GM23248 (cell line): ENCODE measurements at places on chromosomes 6 and 20. TPM values are rescaled to one million over a fixed set of nuclear protein-coding genes. Genes with fewer than 3 reads are reported as not detected.
A peak's percentile ranks its signal among the peaks of the same experiment; 100 is the strongest.

The PIGU gene
- total RNA-seq: 12.5 and 21.6 TPM in 2 replicates

The TAGAP gene
- not detected in 2 replicates for total RNA-seq

The SLC17A9 gene
- 11.1 and 19.5 TPM in 2 replicates for total RNA-seq

The PLN gene
- not detected in 2 replicates for total RNA-seq

The TNXB gene
- total RNA-seq: 23.5 and 23.8 TPM in 2 replicates

The CLPSL1 gene
- total RNA-seq: not detected in 2 replicates

The EYS gene
- not detected in 2 replicates for total RNA-seq

The PAK5 gene
- total RNA-seq: not detected in 2 replicates

The PTPRA gene
- total RNA-seq: 27.4 and 50.8 TPM in 2 replicates

DNA sequence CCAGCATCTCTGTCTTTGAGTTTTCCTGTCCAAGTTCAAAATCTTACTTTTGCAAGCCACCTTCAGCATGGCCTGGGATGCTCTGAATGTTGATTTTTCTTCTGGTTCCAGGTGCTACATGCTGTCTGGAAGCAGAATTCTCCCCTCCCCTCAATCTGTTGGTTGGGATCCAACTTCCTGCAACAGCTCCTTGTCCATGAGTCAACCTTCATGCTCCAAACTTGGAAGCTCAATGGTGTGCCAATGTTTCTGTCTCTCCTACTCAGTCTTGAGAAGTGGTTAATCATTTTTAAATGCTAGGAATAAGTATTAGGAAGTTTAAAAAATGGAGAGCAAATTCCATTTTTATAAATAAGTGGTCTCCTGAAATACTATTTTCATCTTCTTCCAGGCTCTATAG lies 33.2 kb upstream of the PLEKHG1 start:
- no peak for DNase-seq

- DNase-seq: no peak
Measured at GRCh38 chr6:119480961-119481497, 131.5 kb upstream of the MAN1A1 start.

DNA sequence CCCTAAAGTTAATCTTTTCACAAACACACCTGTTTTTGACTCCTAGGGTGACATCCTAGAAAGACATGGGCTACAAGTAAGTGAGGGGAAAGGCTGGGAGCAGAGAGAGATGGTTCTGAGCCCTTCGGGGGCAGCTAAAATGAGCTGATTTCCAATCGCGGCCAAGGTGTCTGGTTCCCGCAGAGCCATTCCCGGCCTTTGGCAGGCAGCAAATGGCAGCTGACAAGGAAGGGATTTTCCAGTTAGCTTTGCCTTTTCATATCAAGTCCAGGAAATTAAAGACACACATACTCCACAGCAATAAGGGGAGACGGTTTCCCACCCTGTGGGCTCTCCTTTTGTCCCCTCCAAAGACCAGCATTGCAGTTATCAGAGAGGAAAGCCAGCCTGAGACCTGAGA lies 228.5 kb downstream of the ZMYND8 start:
- no peak for DNase-seq

DNA sequence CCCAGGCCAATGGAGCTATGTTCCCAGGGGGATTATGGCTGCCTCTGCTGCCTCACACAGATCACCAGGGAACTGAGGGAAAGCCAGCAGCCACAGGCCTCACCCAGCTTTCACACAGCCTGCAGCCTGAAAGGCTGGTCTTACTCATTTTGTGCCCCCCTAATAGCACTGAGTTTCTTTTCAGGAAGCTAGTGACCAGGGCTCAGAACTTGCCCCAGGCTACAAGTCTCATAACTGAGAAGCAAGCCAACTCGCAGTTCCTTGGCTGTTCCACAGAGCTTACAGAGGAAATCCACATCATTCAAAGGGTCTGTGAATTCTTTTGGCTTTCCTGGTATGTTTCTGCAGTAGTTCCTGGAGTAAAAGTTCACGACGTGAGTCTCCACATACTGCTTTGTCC lies 524.8 kb upstream of the GJE1 start:
- no peak for DNase-seq

DNA sequence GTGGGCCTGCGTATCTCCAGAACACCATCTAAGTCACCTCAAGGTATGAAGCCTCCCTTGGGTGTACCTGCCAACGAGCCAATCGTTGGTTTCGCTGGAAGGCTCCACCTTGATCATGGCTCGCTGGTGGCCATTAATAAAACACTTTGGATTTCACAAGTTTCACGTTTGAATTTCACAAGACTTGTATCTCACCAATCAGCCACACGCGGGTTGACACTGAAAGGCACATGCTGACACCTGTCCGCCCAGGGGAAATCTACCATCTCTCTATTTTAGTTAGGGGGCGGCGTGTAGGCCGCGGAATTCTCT lies 586 bp upstream of the HMGA1 start:
- DNase-seq: peak; percentile 33

- peak; percentile 12 for DNase-seq
Measured at GRCh38 chr6:38512211-38512610, 127.5 kb downstream of the BTBD9 start.

DNA sequence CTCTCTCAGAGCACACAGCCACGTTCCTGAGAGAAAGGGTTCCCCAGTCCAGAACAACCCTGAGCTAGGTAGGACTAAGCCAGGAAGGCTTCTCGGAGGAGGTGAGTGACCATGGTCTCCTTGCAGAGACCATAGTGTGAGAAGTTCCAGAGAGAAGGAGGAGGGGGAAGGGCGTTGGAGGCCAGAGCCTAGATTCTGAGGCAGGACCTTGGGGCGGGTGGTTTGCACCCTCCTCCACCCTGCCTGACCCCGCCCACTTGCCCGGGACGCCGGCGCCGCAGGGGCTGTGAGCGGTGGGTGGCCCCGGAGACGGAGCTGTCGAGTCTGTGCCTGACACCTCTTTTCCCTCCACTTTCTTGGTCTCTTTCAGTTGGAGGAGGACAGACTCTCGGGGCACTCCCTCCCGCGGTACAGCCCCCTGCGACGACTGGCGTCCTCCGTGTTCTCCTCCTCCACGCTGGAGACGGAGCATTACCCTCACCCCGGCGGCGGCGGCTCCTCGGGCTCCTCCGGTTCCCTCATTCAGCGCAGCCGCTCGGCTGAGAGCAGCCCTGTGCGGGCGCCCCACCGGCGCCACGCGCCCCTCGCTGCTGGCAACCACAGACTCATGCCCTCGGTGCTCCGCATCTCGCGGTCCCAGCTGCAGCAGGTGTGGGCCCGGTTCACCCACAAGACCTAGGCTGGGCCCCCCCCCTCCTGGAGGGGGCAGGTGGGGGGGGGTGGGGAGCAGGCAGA lies 26.2 kb downstream of the TTBK1 start:
- DNase-seq: peak; percentile 42

- no peak for DNase-seq
Measured at GRCh38 chr6:22142856-22143255, 154.0 kb downstream of the PRL start.

DNA sequence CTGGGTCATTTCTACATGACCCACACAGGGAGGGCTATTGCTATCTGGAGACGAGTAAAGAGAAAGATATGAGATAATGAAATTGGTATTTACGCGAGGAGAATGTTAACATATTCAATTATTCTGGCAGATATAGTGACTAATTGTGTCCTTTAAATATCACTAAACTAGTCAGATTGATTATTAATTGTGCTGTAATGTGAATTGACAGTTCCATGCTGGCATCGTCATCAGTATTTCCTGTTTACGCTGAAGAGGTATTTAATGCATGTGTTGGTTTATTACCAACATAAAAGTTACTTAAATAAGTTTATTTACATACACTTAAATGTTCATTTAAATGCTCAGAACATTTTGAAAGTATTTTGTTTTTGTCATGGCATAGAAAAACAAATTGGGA lies 35.7 kb upstream of the OGFRL1 start:
- no peak for DNase-seq

DNA sequence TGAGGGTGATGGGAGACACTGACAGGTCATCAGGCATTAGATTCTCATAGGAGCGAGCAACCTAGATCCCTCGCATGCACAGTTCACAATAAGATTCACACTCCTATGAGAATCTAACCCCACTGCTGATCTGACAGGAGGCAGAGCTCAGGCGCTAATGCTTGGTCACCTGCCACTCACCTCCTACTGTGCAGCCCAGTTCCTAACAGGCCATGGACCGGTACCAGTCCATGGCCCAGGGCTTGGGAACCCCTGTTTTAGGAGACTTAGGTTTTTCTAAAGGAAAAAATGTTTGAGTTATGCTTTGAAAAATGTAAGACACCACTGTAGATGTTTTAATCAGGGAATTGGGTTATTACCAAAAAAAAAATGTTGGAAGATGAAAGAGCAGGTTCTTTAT lies 6.7 kb downstream of the HLA-E start:
- no peak for DNase-seq

- DNase-seq: peak; percentile 11
Measured at GRCh38 chr20:36614781-36615557, 9.4 kb downstream of the RAB5IF start.

DNA sequence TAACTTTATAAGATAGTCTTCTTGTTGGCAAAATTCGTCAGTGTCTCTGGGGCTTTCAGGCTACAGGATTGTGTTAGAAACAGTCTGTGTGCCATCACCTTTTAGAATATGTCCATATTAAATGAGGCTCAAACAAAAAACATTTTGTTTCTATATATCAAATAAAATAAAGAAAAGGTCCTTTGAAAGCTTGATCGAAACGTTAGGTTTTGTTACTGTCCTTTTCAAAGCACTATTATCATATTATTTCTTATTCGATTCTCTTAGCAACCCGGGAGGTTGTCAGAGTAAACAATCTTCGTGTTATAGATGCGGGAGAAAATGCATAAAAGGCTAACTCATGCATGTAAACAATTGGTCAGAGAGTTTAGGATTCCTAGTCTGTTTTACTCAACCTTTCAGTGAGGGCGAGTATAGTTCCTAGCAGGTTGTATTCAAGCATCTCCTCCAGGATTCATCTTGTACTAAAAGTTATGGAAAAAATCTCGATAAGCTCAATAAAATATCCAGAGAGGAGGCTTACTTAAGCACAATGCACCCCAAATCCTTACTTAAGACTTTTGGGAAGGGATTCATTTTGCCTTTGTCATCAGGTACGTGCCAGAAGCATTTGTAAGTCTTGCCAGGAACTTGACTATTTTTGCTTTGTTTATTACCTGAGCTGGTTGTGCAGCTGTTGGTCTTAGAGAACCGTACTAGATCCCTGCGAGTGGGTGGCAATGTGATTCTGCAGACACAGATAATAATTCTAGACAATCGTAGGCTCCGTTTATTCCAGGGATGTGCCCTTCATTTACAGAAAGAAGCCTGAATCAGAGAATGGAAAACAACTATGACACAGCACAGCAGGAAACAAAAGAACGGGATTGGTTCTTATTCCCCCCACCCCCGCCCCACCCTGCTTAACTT lies 159.6 kb upstream of the ZNF217 start:
- DNase-seq: no peak

- DNase-seq: no peak
Measured at GRCh38 chr6:47321577-47321976, 11.9 kb upstream of the TNFRSF21 start.

GRCh38 chr20:20491784-20492264 lies 123.9 kb downstream of the INSM1 start:
- DNase-seq: no peak

DNA sequence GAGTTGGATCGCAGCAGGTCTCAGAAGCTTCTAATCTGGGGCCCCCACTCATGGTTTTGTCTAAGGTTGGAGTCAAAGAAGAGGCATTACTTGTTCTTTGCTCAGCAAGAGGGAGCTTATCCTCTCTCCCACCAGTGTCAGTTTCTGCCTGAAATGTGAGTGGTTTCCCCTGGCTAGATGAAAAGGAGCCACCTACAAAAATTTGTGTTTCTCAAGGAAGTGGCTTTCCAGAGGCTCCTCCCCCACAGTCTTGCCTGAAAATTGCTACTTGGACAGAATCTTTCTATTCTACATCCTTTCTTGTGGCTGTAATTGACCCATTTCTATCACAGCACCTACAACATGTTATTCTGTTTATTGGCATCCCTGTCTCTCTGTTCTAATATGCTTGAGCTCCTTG lies 37.9 kb downstream of the SCML4 start:
- no peak for DNase-seq

DNA sequence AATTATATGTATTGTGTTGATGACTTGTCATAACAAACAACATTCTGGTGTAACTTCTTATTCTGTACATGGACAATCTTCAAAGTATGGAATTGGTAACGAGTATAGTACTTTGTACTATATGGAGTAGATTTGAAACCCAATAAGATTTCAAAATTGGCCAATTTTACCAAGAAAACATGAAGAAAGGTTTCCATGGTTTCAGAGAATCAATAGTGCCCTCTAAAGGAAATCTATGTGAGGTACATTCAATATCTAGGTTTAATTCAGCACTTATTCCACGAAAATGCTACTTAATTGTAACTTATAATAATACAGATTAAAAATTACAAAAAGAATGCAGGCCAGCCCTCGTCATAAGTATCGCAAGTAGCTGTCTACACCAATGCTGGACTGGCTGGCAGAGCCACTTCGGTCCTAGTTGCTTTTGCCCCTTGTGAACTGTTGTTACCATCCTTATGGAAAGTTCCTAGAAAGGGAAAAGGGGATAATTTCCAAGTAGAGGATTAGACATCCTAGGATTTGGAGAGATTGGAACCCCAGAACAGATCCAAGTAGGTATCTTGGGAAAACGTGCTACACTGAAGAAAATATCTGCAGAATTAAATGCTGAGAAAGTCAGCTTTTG lies 70.9 kb downstream of the LCA5 start:
- peak; percentile 66 for DNase-seq

GRCh38 chr6:96104910-96105309 lies 89.1 kb downstream of the FUT9 start:
- no peak for DNase-seq

DNA sequence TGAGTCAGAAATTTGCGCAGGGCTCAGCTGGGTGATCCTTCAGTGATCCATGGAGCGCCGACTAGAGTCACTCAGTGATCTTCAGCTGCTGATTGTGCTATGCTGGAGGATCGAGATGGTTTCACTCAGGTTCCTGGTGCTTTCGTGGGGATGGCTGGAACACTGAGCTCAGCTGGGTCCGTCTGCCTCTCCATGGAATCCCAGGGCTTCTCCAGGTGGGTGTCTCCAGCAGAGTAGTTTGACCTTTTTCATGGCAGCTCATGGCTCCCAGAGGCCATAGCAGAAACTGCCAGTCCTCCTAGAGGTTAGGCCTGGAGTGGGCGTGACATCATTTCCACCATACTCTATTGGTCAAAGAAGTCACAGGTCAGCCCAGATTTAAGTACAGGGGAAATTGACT lies 88.8 kb upstream of the SIRPA start:
- no peak for DNase-seq

- no peak for DNase-seq
Measured at GRCh38 chr6:122154912-122155575, 244.4 kb upstream of the HSF2 start.

GRCh38 chr6:108476376-108476775 lies 84.3 kb upstream of the FOXO3 start:
- DNase-seq: no peak

GRCh38 chr6:30985490-30985889 lies 2.0 kb downstream of the MUC21 start:
- DNase-seq: no peak

- DNase-seq: no peak
Measured at GRCh38 chr6:78089531-78089930, 436.7 kb downstream of the MEI4 start.
